Activated gamma-delta T cell treated with Interleukin-2 at 50 U/mL for 16 hours (primary cell): ENCODE measurements at places on chromosomes 13 and 19.

DNA sequence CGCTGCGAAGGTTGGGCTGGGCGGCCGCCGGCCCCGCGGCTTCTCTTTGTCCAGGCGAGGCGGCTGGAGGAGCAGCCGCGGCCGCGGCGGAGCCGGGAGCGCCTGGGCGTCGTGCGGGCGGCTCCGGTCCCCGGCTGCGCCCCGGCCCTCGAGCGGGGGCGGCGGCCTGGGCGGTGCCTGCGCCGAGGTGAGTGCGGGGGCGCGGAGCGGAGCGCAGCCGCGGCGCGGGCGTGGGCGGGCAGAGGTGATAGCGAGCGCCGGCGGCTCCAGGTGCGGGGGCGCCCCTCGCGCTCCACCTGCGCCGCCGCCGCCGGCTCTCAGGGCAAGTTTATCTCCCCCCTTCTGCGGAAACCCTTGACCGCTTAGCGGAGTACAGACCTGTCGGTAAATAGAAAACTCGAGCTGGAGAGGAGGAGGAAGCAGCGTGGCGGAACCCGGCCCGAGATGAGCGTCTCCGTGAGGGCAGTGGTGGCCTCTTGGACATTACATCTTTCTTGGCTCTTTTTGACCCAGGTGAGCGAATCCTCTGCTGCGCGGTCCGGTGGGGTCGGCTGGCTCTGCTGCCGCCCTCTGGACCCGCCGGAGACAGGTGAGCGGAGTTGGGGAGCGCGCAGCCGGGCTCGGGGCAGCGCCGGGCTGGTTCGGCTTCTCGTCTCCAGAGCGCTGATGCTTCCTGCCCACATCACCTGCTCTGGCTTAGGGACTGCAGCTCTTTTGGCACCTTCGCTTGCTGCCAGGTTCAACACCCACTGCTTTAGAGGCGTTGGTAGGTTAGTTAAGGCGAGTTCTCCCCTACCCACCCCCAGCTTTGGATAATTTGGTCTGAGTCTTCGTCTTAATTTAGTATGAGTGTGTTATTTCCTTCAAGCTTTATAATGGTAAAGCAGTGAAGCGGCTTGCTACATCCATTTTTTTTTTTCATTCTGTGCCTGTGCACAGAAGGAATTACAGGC lies at the start of gene MTUS2:
Gene MTUS2, plus strand, starts transcription at position 241 of the 953 bp plus-strand sequence.
- DNase-seq = no peak

GRCh38 chr13:90414691-90415596 lies 932.5 kb upstream of the MIR17HG start:
- DNase-seq = no peak

DNA sequence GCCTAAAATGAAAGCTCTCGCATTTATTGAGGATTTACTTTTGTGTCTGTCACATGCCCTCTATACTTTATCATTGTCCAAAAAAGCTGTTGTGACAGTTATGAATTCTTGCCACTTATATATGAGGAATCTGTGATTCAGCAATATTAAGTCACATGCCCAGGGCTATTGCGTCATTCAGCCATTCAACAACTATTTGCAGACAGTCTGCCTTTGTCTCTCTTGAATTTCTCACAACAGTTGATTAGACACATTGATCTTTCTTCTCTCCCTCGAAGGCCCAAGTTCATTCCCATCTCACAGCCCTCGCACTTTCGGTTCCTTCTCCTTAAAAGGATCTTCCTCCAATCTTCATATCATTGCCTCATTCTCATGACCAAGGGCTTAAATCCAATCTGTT lies 342.6 kb downstream of the MZT1 start:
- no peak for DNase-seq

- no peak for DNase-seq
Observed at GRCh38 chr19:55252760-55253663, 5.8 kb downstream of the PPP6R1 start.

DNA sequence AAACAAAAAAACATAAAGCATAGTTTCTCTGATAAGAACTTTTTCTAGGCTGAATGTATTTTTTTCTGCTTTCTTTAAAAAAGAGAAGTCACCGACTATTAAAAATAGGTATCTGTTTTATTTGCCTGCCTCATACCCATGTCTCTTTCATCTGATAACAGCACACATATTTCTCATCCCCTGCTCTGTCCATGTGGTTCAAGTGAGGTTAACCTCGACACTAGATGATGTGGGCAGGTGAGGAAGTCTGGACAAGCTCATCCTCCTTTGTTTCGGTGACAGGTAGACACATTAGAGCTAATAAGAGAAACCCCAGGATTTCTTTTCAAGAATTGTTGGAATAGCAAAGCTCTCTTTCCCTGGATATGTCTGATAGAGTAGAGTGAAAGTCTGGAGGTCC lies 222.7 kb downstream of the GPC5 start:
- no peak for DNase-seq

GRCh38 chr19:52170863-52171320 lies 529 bp downstream of the ZNF836 start:
- no peak for DNase-seq

GRCh38 chr13:31207661-31208552 lies 8.1 kb downstream of the B3GLCT start:
- DNase-seq = no peak

GRCh38 chr19:13461536-13461935 lies 44.7 kb downstream of the CACNA1A start:
- no peak for DNase-seq

DNA sequence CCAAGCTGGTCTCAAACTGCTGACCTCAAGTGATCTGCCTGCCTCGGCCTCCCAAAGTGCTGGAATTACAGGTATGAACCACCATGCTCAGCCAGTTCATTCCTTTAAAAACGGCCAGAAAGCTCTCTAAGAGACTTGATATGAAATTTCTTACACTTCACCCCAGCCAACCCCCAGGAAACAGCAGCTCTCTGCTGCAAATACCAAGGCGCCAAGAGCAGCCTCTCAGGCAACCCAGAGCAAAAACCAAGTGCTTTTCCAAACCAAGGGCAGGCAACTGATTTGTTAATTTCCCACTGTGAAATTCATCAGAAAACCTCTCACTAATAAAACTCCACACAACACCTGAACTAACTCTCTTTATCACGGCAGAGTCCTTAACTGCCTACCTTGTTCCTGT lies 44.9 kb downstream of the LATS2 start:
- no peak for DNase-seq

GRCh38 chr13:44436589-44437337 lies 63.1 kb downstream of the SERP2 start:
- DNase-seq = peak; percentile 38

- DNase-seq = no peak
Observed at GRCh38 chr13:24348797-24349515, 39.6 kb downstream of the C1QTNF9 start.

DNA sequence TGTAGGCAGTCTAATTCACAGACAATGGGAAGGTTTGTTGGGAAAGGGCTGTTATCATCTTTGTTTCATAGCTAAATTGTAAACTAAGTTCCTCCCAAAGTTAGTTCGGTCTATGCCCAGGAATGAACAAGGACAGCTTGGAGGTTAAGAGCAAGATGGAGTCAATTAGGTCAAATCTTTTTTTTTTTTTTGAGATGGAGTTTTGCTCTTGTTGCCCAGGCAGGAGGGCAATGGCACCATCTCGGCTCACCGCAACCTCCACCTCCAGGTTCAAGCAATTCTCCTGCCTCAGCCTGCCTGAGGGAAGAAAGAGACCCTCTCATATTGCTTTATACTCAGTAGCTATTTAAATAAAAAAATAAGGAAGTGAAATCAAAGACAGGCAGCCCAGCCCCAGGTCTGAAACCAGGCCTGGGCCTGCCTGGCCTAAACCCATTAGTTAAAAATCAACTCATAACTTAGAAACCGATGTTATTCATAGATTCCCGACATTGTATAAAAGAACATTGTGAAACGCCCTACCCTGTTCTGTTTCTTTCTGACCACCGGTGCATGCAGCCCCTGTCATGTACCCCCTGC lies 297.4 kb upstream of the SGCG start:
- no peak for DNase-seq

GRCh38 chr19:39372047-39372802 lies 18.7 kb downstream of the PAF1 start:
- no peak for DNase-seq

DNA sequence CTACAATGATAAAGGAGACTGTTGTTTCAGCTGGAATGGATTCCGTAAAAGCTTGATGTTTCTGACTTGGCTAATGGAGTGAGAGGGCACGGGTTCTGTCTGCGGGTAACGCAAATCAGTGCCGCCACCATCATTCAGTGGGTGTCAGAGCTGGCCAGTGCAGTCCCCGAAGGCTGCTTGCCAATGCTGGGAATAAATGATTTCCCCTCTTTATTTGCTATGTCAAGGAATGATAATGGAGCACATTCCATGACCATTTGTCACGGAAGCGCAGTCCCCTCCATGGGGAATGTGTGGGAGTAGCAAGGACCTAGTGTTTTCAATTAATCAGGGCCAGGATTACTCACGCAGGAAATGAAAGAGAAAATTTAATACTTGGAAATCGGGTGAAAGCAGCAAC lies 899.3 kb downstream of the UQCRFS1 start:
- DNase-seq = no peak

DNA sequence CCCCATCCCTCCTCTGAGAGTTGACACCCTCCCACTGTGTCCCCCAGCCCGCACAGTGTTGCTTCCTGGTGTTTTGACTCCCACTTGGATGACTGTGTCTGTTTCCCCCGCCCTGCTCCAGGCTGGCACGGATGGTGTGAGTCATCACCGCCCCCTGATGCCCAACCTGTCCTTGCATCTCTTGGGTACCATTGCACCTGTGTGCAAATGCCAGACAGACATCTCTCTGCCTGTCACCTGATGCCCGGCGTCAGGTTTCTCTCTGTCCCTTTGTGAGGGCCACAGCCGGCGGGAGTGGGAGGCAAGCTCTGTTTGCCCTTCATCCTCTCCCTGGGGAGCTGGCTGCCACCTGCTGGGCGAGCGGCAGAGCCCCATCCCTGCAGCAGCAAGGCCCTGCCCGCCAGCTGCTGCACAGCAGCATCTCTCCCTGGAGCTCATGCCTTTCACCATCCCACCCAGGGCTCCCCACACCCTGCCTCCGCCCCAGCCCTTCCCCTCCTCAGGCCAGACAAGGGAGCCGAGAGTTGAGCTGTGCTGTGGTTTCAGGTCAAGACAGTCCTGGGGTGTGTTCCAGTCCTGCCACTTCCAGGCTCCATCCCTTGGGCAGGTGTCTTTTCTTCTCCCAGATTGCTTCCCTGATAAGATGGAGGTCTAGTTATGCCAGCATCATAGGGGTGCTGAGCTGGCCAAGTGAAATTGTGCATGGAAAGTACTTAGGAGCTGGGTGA lies 29.7 kb downstream of the NKPD1 start:
- no peak for DNase-seq

- DNase-seq = no peak
Observed at GRCh38 chr13:21014502-21015170, 46.8 kb downstream of the LATS2 start.

GRCh38 chr13:108752276-108752675 lies 122.9 kb downstream of the MYO16 start:
- no peak for DNase-seq

DNA sequence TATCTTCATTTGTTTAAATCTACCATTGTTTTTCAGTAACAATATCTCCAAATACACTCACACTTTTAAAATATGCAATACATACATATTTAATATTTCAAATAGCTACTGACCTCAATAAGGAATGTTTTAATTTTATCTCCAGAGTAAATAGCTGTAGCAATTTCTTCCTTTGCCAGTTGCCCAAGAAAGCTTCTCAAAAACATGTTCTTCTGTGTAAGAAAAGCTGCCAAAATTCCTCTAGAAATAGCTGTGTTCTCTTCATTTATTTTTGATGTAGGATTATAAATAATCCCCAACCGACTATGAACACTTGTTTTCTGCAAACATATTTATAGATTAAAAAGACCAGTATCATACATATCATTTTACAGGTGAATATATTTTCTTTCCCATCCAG lies 150.5 kb downstream of the UGGT2 start:
- DNase-seq = no peak

DNA sequence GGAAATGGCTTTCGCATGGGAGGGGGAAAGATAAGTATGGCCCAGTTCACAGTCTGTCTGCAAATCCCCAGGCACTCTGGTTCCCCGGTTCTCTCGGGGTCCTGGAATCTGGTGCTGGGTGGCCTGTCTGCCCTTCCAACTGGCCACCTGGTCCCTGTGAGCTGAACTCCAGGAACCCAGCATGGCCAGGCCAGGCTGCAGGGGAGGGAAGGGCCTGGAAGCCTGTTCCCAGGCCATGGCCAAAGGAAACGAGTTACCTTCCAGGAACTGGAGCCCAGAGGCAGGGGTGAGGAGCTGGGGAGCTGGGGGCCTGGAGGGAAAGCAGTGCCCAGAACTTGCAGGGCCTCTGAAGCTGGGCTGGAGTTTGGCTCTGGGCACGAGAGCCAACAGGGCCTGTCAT lies 19.1 kb upstream of the PNMA8C start:
- DNase-seq = no peak

DNA sequence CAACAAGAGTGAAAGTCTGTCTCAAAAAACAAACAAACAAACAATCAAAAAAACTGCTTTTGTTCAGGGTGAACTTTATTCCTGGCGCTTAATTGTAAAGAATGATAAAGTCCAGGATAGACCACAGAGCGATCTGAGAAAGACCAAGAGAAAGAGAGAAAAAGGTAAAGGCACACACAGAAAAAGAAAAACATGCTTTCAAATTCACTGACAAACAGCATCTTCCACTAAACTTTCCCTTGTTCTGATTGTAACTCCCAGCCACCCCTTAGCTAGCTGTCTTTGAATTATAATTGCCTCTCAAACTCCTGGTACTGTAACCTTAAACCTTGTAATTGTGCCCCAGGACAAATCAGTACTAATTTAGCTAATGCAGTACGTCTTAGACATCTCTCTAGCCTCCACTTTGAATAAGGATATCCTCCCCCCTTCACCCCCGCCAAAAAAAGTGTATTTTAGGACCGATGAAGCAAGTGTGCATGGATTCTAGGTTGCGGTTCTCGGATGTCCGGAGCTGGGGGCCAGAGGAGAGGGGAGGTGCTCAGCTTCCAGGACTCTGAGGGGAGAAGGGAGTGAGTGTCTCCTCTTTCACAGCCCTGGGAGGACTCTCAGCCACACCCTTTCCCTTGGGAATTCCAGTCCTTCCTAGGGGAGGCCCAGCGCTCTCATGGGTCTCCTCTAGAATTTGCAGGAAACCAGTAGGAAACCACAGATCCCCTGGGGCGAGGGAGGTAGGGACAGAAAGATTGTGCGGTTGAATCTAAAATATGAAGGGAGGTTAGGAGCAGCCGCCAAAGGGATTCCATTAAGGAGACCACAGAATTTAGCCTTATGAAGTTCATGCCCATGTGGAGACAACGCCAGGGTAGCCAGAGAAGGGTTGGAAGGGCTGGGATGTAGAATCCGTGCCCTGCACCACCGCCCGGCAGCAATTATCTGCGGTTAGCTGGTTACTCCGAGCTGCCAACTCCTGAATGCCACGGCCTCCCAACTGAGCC lies 19.7 kb downstream of the ZNF536 start:
- DNase-seq = no peak

GRCh38 chr19:4455719-4456475 lies 1.7 kb downstream of the UBXN6 start:
- DNase-seq = no peak

DNA sequence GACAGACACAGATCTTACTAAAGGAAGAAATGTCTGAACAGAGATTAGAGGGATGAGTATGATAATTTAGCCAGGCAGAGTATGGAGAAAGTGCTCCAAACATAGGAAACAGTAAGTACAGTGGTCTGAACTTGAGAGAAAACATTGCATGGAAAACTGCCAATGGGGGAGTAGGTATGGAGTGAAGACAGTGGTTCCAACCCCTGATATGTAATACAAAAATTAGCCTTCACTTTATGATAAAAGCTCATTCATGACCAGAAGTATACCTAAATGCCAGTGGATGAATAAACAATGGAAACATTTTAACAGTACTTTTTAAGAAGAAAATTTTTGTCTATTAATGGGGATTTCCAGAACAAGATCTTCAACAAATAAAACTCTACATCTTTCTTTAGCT lies 334.0 kb downstream of the DIAPH3 start:
- no peak for DNase-seq

- no peak for DNase-seq
Observed at GRCh38 chr13:34416971-34417380, 525.1 kb upstream of the NBEA start.
